Activated gamma-delta T cell treated with anti-CD3 and anti-CD28 coated beads, Interleukin-2, amount 50 U/mL, for 16 hours (primary cell): ENCODE measurements at places on chromosomes 13 and 19.
A peak's percentile ranks its signal among the peaks of the same experiment; 100 is the strongest.

GRCh38 chr19:9953802-9954542 is 17.7 kb upstream of the OLFM2 start:
- DNase-seq = no peak

DNA sequence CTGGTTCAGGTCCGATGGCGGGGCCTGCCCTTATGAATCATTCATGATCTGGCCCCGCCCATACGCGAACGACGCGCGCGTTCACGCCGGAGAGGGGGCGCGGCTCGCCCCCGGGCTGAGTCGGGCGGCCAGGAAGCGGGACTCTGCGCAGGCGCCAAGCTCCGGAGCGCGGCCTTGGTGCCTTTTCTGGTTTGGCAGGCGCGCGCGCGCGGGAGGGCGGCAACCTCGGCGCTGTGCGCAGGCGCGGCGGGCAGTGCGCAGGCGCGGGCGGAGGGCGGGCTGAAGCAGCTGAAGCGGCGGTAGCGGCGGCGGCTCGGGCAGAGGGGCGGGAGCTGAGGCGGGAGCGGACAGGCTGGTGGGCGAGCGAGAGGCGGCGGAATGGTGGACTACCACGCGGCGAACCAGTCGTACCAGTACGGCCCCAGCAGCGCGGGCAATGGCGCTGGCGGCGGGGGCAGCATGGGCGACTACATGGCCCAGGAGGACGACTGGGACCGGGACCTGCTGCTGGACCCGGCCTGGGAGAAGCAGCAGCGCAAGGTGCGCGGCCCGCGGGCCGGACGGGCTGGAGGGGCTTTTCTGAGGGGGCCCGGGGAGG is at the start of gene ACTN4:
TSS of gene ACTN4 (plus strand) at position 282 of the 598 bp plus-strand sequence. CDS start at position 379, 97 bp downstream.
- peak; percentile 100 for DNase-seq

DNA sequence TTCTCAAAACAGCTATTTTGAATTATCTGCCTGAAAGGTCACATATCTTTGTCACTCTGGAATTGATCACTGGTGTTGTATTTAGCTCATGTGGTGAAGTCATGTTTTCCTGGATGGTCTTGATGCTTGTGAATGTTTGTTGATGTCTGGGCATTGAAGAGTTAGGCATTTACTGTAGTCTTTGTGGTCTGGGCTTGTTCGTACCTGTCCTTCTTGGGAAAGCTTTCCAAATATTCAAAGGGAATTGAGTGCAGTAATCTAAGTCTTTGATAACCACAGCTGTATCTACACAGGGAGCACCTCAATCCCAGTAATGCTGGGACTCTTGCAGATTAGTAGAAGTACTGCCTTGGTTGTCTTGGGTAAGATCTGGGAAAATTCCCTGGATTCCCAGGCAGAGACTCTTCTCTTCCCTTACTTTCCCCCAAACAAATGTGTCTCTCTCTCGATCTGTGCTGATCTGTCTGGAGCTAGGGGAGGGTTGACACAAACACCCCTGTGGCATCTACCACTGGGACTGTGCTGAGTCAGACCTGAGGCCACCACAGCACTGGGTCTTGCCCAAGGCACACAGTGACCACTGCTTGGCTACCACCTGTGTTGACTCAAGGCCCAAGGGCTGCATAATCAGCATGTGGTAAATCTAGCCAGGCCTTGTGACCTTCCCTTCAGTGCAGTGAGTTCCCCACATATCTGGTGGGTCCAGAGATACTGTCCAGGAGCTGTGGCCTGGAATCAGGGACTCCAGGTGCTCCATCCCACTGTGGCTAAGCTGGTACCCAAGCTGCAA is 5.5 kb upstream of the CYP4F3 start:
- DNase-seq = no peak

DNA sequence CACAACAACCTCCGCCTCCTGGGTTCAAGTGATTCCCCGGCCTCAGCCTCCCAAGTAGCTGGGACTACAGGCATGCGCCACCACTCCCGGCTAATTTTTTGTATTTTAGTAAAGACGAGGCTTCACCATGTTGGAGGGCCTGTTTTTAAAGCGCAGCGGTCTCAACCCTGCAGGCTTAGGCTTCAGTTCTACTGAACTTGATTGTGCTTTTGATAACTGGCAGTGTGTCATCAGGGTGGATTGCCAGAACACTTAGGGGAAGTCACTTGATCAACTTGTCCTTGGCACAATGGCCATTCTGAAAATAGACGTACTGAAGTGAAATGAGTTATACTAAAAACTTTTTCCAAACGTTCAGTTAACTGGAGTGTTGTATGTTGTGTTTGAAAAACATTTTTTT is 472.2 kb downstream of the KLF5 start:
- no peak for DNase-seq

- no peak for DNase-seq
Measured at GRCh38 chr19:718251-718951, 9.7 kb downstream of the PALM start.

GRCh38 chr19:46896076-46896794 is 35.4 kb downstream of the ARHGAP35 start:
- no peak for DNase-seq
